ENCODE measurements at places on chromosomes 6 and 20. TPM values are rescaled to one million over a fixed set of nuclear protein-coding genes. Genes with fewer than 3 reads are reported as not detected.
A peak's percentile ranks its signal among the peaks of the same experiment; 100 is the strongest.

The EMILIN3 gene
- total RNA-seq, result 6.6 TPM

The CRNKL1 gene
- total RNA-seq, result 16.5 TPM

The TTLL9 gene
- not detected for total RNA-seq

The DPPA5 gene
- not detected for total RNA-seq

The KCNK17 gene
- total RNA-seq, result not detected

The CNR1 gene
- 0.16 TPM for total RNA-seq

The CCN6 gene
- total RNA-seq, result not detected

The TAP2 gene
- 19.3 TPM for total RNA-seq

The MEP1A gene
- total RNA-seq, result not detected

The ZNF831 gene
- 0.11 TPM for total RNA-seq

DNA sequence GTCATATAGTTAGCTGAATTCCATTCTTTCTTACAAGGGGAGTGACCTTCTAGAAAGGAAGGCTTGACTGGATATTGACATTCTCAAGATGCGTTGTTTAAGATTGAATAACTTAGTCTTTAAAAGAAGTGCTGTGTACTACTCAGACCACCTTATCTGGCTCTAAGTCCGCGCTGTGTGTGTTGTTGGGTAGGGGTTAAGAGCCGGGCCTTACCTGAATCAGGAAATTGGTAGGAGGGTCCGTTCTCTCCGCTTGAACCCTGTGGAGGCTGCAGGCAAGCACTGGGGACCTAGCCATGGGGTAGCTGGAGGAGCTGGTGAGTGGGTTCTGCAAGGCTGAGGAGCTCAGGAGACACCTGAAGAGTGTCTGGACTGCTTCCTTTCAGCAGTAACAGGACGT, 9.0 kb upstream of the SCML4 start:
- no peak for DNase-seq

- no peak for DNase-seq
Measured at GRCh38 chr20:59787538-59787890, 145.9 kb downstream of the SYCP2 start.

GRCh38 chr6:150250826-150251225, 108.0 kb downstream of the PPP1R14C start:
- DNase-seq, result no peak

- DNase-seq, result no peak
Measured at GRCh38 chr20:58843128-58843556, 7.6 kb downstream of the GNAS-AS1 start.

DNA sequence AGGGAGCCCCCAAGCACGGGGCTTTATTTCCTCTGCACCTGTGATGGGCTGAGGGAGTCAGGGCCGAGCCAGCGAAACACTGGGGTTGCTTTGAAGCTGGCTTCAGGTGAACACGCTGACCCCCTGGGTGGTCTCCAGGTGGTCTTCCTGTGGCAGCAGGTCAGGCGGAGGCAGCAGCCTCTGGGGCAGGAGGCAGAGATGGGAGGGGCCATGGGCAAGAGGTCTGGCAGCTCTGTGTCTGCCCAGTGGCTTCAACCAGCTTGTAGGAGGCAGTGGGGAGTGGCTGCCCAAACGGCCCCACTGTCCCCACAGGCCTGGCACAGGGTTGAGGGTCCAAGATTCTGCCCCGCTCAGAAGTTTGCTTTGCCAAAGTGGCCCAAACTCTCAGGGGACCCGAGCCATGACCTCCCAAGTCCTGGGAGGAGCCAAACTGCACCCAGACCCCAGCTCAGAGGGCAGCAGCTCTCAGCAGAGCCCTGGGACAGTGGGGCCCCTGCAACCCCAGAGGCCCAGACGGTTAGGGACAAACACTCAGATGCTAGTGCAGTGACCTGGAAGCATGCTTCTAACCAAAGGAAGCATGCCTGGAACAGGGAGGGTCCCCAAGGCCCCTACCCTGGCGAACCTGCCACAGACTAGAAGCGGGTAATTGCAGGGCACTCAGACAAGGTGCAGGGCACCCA, 15.3 kb downstream of the NTSR1 start:
- DNase-seq, result peak; percentile 40

- no peak for DNase-seq
Measured at GRCh38 chr20:7503501-7503900, 436.8 kb downstream of the HAO1 start.

DNA sequence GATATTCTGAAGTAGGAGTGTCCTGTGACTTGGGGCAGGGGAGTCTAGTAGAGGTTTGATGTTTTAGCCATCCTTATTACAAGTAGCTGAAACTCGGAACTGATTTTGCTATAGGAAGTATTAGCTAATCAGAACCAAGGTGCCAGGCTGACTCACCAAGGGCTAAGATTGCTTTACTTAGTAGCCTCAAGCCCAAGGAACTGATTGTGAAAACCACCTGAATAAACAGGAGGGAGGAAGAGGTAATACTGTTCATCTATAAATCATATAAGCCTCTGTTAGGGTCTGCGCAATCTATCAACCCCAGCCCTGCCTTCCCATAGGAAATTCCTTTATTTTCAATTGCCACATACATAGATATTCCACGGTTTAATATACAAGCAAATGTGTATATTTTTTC, 54.4 kb downstream of the GNAS start:
- no peak for DNase-seq

DNA sequence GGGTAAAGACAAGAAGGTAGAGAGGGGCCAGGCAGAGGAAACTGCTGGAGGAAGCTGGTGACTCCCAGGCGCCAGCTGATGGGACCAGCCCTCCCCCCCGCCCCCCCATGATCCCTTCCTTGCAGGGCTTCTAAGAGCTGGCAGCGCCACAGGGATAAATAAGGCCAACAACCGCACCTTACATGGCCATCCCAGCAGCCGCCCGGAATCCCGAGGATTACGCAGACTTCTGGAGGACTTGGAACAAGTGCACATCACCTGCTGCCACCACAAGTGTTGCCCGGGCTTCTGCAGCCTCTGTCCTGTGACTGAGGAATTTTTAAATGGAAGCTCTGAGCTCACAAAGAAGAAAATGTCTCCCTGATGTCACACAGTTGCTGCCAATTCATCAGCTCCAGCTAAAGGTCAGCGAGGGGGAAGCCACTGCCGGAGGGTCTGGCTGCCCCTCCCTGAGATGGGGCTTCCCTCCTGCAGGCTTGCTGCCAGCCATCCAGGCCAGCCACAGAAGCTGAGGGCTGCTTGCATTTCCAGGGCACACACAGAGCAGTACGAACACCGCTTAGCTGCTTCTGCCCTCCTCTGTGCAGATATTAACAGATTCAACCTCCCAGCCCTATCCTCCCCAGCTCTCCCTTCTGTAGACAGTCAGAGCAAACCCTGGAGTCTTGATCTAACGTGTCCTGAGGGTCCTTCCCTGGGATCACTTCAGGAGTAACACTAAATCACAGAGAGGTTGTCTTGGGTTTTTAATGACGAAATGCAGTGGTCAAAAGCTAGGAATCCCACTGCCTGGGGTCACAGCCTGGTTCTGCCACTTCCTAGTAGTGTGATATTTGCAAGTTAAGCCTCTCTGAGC, 38.6 kb upstream of the PIM1 start:
- peak; percentile 78 for DNase-seq

DNA sequence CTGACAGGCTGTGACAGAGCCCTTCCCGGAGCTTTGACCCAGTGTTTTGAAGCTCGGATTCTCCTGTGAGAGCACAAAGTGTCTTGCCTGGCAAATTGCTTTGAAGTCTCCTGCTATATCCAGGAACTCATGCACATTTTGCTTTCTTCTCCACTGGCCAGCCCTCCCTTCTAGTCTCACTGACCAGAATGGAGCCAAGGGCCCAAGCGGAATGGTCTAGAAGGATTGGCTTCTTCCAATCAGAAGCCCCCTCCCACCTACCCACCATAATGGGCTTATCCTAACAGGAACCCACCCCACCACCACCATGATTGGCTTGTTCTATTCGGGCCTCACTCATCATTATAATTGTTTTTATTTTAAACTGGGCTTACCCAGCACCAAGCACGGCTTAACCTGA, 130.1 kb downstream of the PXDC1 start:
- no peak for DNase-seq

- no peak for DNase-seq
Measured at GRCh38 chr6:17224056-17224455, 57.1 kb upstream of the RBM24 start.

DNA sequence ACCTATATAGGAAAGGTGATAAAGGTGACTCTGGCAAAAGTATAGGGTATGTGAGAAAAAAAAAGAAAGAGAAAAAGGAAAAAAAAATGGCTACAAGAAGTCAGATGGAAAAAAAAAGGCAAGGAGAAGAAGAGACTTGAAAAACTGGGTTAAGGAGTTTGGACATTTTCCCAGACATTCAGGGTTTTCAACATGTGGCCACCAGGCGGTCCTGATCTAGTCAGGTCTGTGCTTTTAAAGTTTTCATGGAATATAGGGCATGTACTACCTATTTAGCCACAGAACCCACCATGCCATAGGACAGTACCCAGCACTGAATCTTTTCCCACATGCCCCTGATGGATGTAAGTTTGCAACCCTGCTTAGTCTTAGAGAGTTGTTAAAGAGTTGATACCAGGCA, 433.7 kb downstream of the MAFB start:
- no peak for DNase-seq

DNA sequence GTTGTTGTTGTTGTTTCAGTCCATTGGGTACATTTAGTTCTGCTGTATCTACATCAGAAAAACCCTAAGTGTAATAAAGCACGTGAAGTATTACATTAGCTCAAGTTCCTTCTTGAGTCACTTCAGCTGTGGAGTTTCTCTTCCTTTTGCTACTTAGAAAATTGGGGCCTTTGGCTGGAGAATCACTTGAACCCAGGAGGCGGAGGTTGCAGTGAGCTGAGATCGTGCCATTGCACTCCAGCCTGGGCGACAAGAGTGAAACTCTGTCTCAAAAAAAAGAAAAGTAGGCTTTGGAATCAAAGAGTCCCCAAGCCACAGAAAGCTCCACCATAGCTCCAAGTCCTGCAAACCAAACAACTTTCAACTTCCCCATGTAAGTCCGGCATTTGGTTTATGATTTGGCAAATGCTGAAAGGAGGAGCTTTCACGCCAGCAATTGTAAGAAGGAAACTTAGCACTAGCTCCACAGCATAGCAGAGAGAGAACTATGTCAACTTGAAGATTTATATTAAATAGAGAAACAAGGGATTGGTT, 56.5 kb upstream of the RNF144B start:
- no peak for DNase-seq

- DNase-seq, result no peak
Measured at GRCh38 chr6:79152269-79152737, 74.2 kb upstream of the PHIP start.

GRCh38 chr6:101080597-101080996, 199.5 kb upstream of the ASCC3 start:
- no peak for DNase-seq

- no peak for DNase-seq
Measured at GRCh38 chr6:98648211-98648914, 186.0 kb upstream of the POU3F2 start.

- no peak for DNase-seq
Measured at GRCh38 chr6:45209762-45210161, 118.4 kb upstream of the RUNX2 start.

DNA sequence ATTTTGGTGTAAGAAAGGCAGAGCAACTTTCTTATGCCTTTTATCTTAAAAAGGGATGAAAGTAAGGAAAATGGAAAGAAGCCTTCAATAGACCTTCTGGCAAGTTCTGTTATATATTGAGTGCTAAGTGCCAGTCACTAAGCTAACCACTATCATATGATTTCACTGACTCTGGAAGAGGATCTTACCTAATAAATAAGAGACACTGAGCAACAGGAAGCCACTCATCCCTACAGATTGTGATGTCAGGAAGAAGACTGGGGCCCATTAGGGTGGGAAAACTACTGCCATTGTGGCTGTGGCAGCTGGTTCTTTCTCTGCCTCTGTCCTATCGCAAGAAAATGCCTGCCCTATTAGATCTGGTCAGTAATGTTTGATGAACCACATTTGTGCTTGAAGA, 89.6 kb downstream of the AIG1 start:
- DNase-seq, result no peak

DNA sequence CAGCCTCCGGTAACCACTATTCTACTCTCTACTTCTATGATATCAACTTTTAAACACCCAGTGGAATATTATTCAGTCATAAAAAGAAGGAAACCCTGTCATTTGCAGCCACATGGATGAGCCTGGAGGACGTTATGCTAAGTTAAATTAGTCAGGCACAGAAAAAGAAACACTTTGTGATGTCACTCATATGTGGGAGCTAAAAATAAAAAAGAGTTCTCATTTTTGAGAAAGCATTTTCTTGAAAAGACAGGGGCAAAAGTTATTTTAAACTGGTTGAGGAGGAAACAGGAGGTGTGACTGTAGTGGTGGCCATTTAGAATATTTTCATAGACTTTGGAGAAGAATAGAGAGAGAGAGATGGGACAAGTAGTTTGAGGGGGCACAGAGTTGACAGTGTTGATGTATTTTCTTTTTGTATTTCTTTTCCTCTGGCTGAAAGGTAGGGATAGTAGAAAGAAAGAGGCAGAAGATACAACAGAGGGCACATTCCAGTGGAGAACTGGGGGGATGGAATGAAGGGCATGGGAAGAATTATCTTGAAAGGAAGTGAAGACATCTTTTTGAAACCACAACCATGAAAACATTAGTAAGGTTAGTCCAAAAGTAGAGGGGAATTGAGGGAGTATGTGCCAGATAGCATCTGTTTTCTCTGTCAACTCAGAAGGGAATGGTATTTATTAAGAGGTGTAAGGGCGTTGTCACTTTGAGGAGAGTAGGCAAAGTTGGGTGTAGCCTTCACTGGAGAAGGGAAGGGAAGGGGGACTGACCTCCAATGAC, 181.3 kb upstream of the GMDS start:
- DNase-seq, result no peak

DNA sequence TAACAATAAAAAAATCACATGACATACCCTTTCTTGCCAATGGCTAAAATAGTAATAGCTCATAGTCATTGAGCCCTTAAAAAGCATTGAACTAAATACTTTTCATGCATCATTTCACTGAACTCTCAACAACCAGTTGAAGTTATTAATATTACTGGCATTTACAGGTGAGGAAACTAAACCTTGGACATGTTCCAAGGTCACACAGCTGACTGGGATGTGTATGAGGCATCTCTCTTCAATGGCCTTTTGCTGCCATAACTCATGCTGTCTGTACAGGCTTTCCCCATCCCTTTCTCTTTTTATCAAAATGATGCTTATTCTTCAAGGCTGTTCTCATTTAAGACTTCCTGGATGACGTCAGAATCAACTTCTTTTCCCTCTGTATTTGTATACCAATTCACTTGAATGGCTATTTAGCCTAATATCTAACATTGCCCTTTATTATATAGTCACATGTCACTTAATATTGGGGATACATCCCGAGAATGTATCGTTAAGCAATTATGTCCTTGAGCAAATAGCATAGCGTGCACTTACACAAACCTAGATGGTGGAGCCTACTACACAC, 476.4 kb downstream of the KIF16B start:
- no peak for DNase-seq

DNA sequence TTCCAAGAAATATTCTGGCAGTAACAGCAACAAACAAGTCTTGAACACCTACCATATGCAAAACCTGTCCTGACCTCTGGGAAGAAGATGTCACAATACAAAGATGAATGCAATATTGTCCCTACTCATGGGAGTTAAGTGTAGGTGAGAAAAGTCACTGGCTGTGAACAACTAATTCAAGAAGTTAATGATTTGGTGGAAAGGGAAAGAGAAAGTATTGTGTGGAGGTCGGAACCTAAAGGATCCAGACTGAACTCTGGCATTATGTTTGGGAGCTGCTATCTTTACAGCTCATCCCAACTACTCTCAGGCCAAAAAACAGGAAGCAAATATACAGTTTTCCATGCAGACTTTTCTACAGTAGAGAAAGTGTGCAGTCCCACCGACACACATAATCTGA, 285.3 kb upstream of the PRDM1 start:
- no peak for DNase-seq

Measured in Right ventricle myocardium inferior (tissue), 1 donor.